ENCODE measurements at places on chromosomes 6 and 20.

DNA sequence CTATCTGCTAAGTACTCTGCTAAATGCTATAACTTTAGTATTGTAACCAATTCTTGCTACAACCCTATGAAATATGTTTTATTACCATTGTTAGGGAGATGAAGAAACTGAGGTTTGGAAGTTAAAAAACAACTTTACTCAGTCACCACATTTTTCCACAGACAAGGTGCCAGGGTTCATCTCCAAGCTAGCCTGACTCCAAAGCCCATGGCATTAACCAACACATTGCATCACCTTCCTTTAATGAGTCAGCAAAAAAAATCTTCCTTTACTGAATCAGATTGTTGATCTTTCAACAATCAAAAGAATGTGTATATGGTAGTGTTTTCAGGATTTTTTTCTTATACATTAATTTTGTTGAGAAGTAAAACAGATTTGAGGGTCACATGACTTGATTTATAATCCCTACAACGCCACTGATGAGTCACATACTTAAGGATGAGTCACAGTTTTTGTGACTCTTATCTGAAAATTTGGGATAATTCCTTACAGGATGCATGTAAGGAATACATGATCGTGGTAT lies 41.5 kb downstream of the MAN1A1 start:
- peak; percentile 27 for DNase-seq

- DNase-seq = no peak
Observed at GRCh38 chr20:517221-517620, 26.4 kb downstream of the CSNK2A1 start.

DNA sequence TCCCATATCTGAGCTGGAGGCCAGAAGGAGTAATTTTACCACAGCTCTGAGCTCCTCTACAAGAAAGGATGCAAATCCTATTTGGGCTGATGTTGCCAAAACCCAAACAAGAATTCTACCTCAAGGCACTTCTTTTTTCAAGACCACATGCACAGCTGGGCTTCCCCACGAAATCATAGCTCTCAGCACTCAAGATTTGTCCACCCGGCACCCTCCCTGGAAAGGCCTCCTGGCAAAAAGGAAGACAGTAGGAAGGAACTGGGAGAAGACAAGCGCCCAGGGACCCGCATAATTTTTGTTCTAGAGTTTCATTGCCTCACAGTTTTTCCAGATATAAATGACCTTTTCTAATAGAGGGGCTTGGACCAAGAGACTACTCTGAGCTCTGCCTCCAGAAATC lies 90.5 kb downstream of the BANF2 start:
- no peak for DNase-seq

DNA sequence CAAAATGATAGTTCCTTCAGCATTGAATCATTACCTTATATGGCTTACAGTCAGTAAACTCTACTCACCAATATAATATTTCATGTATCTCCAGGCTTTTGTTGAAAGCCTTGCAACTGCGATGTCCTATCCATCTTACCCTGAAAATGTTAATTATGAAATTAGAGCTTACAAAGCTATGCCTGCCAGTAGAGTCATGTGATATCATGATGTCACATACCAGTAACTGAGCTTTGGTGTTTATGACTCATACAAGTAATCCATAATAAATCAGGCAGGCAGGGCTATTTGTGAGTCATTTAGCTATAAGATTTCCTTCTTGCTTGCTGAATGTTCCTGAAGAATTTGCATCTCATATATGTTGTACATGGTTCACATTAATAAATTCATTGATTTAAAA lies 44.9 kb upstream of the FAM83B start:
- no peak for DNase-seq

GRCh38 chr6:22146931-22147701 lies 149.7 kb downstream of the PRL start:
- no peak for DNase-seq

DNA sequence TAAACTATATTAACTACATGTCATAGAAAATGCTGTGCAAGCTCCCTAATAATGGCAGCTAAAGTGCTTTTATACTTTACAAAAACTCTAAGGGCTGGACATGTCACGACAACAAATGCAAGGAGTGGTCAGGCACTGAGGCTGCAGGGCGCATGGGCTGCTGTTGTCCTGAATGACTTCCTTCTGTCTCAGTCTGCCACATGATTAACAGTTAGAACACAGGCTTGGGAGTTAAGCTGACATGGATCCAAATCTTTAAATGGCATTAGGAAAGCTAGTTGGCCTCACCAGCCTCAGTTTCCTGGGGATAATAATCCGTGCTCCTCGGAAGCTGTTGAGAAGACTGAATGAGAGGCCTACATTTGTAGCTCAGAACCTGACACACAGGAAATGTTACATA lies 57.4 kb downstream of the PREP start:
- DNase-seq = no peak

DNA sequence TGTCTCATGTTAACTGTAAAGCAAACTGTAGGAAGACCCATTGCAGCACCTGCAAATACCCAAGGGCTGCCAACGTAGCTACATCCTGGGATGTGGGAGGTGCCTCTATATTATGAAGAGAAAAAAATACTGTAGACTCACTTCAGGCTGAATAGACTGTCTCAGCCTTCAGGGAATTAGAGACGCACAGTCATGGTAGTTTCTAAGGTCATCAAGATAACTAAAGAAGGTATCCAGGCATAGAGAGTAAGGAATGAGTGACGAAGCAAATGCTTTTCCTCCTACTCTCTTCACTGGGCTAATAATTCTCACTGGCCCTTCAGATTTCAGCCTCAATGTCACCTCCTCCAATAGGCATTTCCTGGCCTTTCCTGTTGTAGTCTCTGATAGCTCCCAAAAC lies 121.6 kb upstream of the ECI2 start:
- DNase-seq = no peak

DNA sequence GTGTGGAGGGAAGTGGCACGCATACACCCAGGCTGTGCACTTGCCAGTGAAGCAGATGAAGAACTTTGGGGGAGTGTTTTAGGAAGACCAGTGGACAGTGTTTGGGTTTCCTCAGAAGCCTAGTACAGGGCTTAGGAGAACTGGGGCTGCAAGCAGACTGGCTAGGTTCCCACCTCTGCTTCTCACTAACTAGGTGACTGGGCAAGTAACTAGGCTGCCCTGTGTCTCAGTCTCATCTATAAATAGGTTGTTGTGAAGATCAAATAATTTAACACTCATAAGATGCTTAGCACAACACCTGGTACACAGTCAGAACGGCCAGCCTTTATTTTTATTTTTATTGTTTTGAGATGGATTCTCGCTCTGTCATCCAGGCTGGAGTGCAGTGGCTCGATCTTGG lies 312.1 kb downstream of the CDH26 start:
- no peak for DNase-seq

DNA sequence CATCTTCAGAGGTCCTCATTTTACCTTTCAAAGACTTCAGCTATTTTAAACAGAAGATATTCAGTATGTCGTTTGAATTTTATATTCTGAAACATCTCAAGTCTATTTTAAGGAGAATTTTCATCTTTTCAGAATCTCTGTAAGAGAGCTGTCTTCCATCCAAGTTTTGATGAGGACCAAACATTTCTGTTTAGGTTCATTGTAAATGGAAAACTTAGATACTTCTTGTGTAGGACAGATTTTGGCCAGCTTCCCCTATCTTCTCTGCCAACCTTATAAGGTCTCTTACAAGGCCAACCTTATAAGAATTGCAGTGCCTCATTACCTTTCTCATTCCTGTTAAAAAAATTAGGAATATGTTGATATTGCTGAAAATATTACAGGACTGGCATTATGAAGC lies 88.1 kb downstream of the AKAP7 start:
- DNase-seq = no peak

GRCh38 chr6:143549221-143549948 lies 37.9 kb upstream of the FUCA2 start:
- DNase-seq = no peak

- DNase-seq = no peak
Observed at GRCh38 chr6:138500045-138500665, 861 bp upstream of the NHSL1 start.

DNA sequence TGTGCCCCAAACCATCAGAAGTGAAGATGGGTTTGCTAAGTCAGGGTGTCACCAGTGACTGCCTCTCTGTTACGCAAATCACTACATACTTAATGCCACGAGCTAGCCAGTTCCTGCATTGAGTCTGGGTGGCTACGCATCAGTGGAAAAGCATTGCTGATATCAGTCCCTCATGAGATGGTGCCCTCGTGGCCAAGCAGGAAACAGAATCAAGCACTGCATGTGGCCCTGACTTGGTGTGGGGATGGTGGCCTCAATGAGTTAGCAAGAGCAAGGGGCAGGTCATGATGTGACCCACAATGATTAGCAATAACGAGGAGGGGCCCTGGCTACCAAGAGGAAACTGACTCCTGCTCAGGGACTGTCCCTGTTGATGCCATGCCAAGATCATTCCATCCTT lies 51.6 kb upstream of the FNDC1 start:
- no peak for DNase-seq

GRCh38 chr6:132877003-132877402 lies 62.6 kb downstream of the RPS12 start:
- no peak for DNase-seq

GRCh38 chr6:167098825-167099225 lies 24.1 kb upstream of the CCR6 start:
- DNase-seq = no peak

- no peak for DNase-seq
Observed at GRCh38 chr6:136347847-136348246, 58.2 kb upstream of the BCLAF1 start.

- DNase-seq = no peak
Observed at GRCh38 chr6:24273096-24273870, 84.6 kb downstream of the DCDC2 start.

- no peak for DNase-seq
Observed at GRCh38 chr6:79614326-79615305, 16.5 kb upstream of the SH3BGRL2 start.

- DNase-seq = no peak
Observed at GRCh38 chr6:148309301-148309700, 33.3 kb upstream of the SASH1 start.

DNA sequence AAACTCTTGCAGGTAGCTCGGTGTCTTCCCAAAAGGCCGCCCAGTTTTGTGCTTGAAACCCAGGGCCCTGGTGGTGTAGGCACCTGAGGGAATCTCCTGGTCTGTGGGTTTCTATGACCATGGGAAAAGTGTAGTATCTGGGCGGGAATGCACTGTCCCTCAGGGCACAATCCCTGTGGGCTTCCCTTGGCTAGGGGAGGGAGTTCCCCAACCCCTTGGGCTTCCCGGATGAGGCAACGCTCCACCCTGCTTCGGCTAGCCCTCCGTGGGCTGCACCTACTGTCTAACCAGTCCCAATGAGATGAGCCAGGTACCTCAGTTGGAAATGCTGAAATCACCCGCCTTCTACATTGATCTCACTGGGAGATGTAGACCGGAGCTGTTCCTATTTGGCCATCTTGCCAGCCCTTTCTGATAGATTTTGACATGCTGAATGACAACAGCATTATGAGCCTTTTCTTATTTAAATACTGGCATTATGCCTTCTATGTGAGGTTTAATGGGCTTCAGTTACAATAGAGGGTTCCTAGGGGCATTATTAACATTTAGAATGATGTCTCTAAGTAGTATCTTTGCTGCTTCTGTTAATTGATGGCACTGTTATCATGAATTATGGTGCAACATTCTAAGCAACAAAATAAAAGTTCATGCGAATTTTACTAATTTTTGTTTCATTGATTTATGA lies 133.7 kb upstream of the FLRT3 start:
- DNase-seq = no peak

GRCh38 chr6:66926060-66926459 lies 1219.0 kb upstream of the EYS start:
- peak; percentile 18 for DNase-seq

DNA sequence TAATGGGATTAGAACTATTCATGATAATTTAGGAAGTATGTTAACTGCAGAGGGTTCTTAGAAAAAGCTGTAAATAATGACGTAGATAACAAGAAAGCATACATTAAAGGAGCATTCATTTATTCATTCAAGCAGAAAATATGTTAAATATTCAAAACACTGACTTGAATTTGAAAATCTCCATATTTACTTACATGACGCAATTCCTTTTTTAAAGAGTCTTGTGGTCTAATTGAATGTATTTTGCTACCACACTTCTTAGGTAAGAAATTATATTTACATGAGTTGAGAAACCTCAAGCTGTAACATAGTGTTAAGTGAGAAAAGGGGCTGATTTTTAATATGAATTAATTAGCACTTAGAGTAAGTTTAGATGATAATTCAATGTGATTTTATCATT lies 38.9 kb upstream of the NKAIN2 start:
- DNase-seq = no peak

DNA sequence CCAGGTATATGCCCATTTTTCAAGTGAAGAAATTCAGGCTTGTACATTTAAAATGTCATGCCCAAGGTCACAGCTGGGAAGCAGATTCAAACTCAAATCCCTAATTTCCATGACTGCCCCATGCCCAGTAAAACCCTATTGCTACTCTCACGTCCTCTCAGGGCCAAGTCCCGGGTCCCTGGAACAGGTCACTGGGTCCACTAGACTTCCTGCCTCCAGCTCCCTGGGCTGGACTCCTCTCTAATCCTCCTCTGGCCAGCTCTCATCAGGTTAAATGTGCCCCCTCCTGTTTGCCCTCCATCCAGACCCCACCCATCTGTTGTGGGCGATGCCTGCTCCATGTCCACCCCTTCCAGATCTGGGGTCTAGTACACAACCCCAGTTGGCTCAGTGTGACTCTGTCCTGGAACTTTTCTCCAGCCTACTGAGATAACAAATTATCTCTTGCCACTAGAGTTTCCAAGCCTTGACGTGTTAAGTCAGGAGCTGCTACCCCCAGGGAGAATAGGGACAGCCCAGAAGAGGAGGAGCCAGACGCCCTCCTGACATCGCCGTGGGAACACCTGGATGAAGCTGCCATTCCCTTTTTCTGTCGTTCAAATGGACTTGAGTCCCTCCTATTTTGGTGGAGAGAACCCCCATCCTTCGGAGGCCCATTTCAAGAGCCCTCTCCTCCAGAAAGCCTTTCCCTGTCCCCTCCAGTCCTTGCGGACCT lies 3.7 kb upstream of the SPDEF start:
- DNase-seq = no peak

GRCh38 chr20:60892095-60892813 lies 359.8 kb upstream of the CDH4 start:
- no peak for DNase-seq

DNA sequence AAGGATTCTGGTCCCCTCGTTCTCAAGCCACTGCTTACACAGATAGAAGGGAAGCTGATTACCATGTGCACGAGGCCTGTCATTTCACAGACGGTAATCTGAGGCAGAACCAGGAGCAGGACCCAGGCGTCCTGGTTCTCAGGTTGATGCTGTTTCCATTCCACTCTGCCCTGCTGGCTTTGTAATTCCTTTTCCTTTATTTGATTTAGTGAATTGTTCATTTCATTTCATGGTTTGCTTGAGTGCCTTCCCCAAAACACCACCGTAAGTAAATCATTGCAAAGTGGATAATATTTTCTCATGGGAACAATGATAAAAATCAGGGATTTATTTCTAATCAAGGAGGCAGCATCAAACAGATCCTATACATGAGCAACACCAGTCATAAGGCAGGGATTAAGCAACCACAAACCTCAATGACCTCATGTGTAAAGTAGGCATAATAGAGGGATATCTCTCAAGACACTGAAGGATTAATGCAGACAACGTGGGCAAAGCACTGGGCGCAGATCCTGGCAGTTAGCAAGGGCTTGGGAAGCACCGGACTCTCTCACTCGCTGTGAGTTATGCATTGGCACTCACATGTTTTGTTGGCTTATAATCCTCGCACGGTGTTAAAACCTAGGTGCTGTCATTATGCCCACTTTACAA lies 229.5 kb upstream of the FOXQ1 start:
- DNase-seq = no peak

- DNase-seq = peak; percentile 23
Observed at GRCh38 chr6:34792605-34793500, 970 bp downstream of the BLTP3A start.

GRCh38 chr20:58714923-58715351 lies 22.3 kb downstream of the NPEPL1 start:
- no peak for DNase-seq
